Panc1 (cell line): ENCODE measurements at places on chromosomes 2 and 18.

GRCh38 chr2:39730276-39730675 lies 48.8 kb downstream of the THUMPD2 start:
- no peak overlapping the region for H3K27ac ChIP-seq
- H3K27me3 ChIP-seq, result no peaks in the 10 kb centered on the region
- no peaks in the 10 kb centered on the region for H3K4me1 ChIP-seq

GRCh38 chr2:175734686-175735085 lies 267.4 kb downstream of the LNPK start:
- no peaks in the 10 kb centered on the region for H3K36me3 ChIP-seq
- H3K27me3 ChIP-seq, result no peaks in the 10 kb centered on the region
- H3K4me1 ChIP-seq, result no peaks in the 10 kb centered on the region
- H3K27ac ChIP-seq, result no peak overlapping the region

DNA sequence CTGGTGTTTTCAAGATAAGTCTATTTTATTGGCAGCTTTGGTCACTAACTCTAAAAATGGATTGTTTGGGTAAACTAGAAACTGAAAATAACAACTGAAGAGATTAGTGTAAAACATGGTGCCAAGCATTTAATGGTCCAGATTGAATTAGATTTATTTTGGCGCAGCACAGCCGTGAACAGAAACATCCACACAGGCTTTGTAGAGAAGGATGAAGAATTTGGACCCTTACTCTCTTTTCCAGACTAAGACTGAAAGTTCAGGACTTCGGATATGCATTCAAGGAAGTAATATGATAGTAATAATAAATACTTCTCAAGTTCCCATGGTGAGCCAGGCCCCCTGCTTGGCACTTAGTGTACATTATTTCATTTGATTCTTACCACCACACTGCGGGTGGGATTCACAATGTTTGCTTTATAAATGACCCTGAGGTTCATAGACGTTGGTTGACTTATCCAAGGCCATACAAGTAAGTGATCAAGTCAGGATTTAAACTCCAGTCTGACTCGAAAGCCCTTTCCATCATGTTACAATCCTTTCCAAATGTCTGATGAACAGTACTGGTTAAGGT lies 54.2 kb upstream of the ITGB6 start:
- DNase-seq, result no peak
- peak overlapping the region; percentile 48 for H3K27ac ChIP-seq
- no peaks in the 10 kb centered on the region for H3K27me3 ChIP-seq
- no peaks in the 10 kb centered on the region; the same call in 1 of the 2 replicates for H3K4me1 ChIP-seq
- H3K4me3 ChIP-seq, result no peak overlapping the region
- no peaks in the 10 kb centered on the region for H3K36me3 ChIP-seq

DNA sequence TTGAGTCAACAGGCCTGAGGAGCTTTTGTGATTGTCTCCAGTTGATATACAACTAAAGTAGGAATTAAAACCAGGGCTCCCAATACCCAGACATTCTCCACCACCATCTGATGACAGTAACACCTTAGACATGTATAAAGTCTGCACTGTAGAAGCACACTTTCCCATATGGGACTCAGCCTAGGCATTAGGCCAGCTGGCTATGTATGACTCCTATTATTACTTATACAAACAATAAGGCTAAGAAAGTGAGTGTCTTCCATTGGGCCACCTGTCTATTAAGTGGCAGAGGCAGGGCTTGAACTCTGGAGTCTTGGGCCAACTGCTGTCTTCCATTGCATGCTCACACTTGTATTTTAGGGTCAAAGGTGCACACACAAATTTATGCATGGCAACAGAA lies 32.1 kb upstream of the COLEC12 start:
- no peak overlapping the region for H3K4me3 ChIP-seq
- no peaks in the 10 kb centered on the region for H3K4me1 ChIP-seq
- no peak overlapping the region for H3K27ac ChIP-seq
- no peaks in the 10 kb centered on the region for H3K36me3 ChIP-seq
- no peak for DNase-seq

DNA sequence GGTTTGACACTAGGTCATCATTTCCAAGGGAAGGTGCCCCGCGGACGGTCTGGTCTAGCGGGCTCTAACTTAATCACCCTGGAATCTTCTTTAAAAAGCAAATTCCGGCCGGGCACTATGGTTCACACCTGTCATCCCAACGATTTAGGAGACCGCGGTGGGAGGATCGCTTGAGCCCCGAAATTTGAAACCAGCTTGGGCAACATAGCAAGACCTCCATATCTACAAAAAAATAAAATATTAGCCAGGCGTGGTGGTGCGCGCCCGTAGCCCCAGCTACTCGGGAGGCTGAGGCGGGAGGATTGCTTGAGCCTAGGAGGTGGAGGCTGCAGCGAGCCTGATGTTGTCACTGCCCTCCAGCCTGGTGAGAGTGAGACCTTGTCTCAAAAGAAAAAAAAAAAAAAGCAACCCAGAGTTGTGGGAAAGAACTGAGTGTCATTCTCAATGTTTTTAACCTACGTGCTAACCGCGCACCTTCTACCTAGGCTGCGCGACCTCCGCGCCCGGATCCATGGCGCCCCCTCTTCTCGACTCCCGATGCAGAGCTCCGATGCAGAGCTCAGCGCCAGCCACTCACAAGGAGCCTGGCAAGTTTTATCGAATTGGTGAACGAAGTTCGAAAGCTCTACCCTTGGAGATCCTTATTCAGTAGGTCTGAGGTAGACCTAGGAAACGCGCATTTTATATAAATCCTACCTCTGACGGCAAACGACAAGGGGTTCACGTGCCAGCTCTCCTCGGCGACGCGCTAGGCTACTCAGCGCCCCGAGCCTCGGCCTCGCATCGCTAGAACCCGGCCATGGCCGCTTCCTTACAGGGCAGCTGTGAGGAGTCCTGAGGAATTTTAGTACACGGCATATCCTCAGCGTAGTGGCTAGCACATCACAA lies 888 bp upstream of the TWSG1 start:
- H3K27ac ChIP-seq, result peak overlapping the region; percentile 68
- H3K27me3 ChIP-seq, result no peaks in the 10 kb centered on the region
- peak overlapping the region; percentile 58 for H3K4me3 ChIP-seq
- H3K4me1 ChIP-seq, result peaks cover 8% of the 10 kb centered on the region; the same call in 1 of the 2 replicates

DNA sequence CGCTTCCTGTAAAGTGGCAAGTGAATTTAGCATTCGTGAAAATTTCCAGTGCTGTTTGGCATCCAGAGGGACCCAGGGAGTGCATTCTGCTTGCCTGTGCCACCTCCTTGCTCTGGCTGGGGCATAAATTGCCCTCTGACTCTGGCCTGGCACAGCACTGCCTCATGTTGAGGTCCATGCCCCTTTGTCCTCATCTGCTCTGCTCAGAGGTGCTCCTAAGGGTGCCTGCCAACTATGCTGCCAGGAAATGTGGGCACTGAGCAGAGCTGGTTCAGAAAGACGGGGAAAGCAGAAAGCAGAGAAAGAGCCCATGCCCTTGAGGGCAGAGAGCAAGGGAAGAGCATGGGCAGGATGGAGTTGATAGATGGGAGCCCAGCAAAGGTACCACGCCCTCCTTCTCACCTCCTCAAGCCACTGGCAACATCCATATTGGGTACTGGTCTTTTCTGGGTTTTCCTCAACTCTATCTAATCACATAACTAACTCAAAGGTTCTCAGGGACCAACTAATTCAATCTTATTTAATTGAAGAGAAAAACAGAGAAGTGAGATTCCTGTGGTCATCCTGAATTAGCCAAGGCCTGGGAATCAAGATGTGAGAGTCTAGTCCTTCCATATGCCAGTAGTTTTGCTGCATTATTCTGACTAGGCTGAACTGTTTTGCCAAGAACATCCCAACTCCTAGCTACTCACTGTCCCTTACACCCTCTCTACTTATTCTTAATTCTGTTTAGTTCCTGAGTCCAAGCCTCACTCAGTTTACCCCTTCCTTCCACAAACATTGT lies 441.5 kb upstream of the TNP1 start:
- H3K36me3 ChIP-seq, result no peaks in the 10 kb centered on the region
- H3K4me1 ChIP-seq, result no peaks in the 10 kb centered on the region
